ENCODE measurements at places on chromosomes 3 and 15. TPM values are rescaled to one million over a fixed set of nuclear protein-coding genes. Genes with fewer than 3 reads are reported as not detected.

DNA sequence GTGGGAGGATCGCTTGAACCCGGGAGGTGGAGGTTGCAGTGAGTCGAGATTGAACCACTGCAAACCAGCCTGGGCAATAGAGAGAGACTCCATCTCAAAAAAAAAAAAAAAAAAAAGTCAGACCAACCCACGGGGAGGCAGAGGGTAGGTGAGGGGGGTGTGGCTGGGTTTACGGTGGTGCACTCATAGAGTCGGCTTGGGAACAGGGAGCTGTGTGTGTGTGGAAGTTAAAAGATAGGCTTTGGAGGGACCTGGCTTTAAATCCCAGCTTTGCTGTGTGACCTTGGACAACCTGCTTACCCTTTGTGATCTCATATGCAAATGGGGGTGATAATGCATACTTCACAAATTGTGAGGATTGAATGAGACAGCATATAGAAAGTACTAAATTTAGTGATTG, 10.0 kb upstream of the ISLR2 start:
- no peak for DNase-seq

GRCh38 chr3:157500232-157500631, 3.0 kb downstream of the VEPH1 start:
- no peak for DNase-seq

GRCh38 chr3:34396956-34397355, 598.5 kb downstream of the PDCD6IP start:
- no peak for DNase-seq

OCA2 gene
- 0.80 TPM for total RNA-seq

GLCE gene
- total RNA-seq, result 52.2 TPM
